LNCaP clone FGC (cell line): ENCODE measurements at places on chromosomes 2 and 18.

DNA sequence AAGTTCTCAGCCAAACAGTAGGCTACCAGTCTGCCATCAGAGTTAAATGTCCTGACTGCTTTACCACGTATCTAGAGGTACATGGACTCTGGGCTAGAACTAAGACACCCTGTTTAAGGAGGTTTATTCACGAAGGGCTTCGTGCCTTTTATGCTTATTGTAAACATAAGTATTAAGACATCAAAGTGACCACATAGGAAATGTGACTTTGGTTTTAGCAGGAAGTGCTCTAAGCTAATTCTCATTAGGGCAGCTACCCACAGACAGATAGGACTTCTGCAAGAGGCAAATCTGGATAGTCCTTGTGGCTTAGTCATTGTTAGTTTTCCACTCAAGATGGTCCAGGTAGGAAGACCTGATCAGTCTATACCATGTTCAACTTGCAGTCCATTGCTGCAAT lies 233.3 kb upstream of the MGAT5 start:
- no peak for DNase-seq

GRCh38 chr18:60259052-60259681 lies 113.4 kb downstream of the MC4R start:
- DNase-seq: no peak

- DNase-seq: no peak
These were observed 3.4 kb downstream of the OTX1 start for GRCh38 chr2:63053889-63054602.

DNA sequence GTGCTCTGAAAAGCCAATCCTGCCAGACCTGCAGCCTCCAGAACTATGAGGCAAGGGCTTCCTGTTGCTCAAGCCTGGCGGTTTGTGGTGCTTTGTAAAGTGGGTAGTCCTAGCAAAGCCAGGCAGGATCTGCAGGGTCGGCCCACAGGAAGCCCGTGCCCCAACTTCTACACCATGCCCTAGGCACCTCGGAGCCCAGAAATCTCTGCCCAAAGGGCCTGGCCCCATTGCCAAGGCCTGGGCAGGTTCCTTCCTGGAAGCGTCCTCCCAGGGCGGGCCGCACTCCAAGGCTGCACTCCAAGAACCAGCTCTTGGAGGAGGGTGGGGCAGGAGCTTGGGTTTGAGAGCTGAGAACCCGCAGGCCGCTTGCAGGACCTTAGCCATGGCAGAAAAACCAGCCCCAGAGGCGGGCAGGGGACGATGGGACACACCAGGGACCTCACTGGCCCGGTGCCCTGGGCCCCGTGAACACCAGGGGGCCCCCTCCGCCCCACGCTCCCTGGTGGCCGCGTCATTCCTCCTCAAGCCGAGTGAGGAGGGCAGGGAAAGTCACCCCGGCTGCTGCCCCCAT lies 37.2 kb upstream of the ID2 start:
- DNase-seq: no peak

DNA sequence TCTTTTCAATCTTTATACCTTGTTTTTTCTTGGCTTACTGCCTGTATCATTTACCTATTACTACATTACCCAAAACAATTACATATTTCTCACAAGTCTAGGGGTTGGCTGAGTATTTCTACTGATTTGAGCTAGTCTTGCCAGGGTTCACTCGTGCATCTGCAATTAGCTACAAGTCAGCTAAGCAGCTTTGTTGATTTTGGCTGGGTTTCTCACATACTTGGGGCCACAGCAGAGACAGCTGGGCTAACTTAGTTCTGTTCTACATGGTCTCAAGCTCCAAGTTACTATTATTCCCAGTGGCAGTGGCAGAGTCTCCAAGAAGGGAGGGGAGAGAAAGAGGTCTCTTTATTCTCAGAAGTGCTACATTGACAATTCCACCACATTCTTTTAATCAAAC lies 54.7 kb upstream of the SP5 start:
- no peak for DNase-seq

DNA sequence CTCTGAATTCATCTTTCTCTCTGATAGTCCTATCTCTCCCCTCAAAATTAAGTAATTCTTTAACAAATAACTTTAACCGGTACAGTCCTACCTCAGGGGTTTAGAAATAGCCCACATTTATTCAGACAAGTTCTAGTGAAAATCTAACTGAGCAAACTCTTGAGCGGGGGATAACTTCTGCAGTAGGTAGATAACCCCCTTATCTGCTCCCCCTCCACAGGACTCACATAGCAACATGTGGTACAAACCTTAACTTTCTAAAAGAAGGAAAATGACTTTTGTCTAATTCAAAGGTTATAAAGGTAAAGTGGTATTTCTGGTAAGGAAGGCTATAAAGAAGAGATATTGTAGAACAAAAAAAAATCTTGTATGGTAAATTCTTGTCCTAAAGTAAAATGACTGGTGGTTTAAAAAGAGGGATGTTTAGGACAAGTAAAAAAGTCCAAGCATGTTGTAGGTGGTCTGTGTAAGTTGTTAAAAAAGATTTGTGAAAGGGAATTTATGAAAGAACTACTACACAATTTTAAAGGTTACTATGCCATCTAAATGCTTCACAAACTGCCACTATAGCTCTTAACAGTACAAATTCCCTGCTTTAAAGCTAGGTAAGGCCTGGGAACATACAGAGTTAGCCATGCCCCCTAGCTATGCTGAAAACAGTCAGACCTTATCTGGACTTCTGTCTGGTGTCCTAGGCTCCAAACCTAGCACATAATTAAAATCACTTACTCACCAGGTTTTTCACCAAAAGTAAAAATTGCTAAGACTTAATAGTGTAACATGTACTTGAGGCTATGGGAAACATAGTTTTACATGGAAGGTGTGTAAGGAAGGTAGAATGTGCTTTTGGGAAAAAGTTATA lies 8.1 kb upstream of the RPIA start:
- no peak for DNase-seq

- no peak for DNase-seq
These were observed 312.4 kb downstream of the MTX2 start for GRCh38 chr2:176581557-176582165.

- no peak for DNase-seq
These were observed 5.7 kb upstream of the CAPN14 start for GRCh38 chr2:31223026-31223425.

DNA sequence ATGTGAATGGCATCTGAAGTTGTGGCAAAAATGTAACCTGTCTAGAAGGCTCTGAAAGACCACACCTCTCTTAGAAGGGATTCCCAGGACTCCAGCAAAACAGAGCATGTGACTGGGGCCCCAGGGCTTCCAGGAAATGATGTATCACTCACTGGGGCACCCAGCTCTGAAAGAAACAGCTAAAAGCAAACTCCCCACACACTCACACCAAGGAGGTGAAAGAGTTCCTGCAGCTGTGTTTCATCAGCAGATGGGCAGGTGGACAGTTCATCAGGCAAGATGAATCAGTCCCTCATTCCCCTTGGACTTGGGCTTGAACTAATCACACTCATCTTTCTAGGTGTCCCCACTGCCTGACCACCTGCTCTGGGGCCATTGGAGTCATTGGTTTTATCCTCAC lies 76.2 kb downstream of the CCBE1 start:
- DNase-seq: no peak

- no peak for DNase-seq
These were observed 6.0 kb upstream of the CRYBA2 start for GRCh38 chr2:218999021-218999880.

- DNase-seq: no peak
These were observed 6.7 kb downstream of the WDR43 start for GRCh38 chr2:28901202-28901601.

- DNase-seq: no peak
These were observed 542.4 kb upstream of the NRP2 start for GRCh38 chr2:205139822-205140463.

DNA sequence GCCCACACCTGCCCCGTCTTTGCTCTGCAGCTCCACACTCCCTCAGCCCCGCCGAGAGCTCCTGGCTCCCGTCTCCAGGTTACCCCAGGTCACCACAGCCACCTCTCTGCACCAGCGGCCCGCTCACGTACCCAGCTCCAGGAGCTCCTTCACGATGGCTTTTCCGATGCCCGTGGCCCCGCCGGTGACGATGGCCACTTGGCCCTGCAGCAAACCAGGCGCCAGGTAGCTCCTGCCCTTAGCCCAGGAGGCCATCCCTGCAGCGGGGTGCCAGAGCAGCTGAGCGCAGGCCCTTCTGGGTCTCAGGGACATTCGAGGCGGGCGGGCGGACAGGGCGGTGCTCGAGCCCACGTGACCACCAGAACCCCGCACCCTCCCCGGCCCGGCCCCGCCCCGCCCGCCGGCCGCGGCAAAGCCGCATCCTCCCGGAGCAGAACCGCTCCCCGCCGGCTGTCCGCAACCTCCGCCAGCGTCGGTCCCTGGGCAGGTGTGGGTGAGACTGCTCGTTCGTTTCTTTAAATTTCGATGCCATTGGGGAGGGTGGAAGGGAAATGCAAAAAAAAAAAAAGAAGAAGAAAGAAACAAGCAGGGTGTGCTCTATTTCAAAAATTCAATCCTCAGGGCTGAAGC lies at the start of the genes PECR and TMEM169:
Gene PECR, minus strand, starts transcription at position 323 of the 630 bp plus-strand sequence. Its CDS starts 68 bp downstream, at position 255.
Gene TMEM169, plus strand, starts transcription at position 433 of the 630 bp plus-strand sequence. CDS start 14,045 bp downstream, outside the sequence.
- peak; percentile 7 for DNase-seq

- DNase-seq: no peak
These were observed 233.1 kb downstream of the SEPTIN10 start for GRCh38 chr2:109380502-109381326.

DNA sequence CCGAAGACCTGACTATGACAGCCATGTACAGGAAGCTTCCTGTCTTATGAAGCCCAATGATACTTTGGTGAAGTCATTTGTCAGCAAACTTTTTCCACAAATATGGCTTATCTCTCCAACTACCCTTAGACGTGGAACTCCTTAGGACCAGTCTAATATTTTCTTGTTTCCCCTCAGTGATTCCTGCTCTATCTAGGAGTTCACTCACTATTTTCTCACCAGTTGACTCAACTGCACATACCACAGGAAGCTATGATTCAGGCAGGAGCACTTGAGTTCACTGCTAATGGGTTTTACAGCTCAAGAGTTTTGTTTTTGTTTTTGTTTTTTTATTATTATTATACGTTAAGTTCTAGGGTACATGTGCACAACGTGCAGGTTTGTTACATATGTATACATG lies 109.3 kb downstream of the ANTXR1 start:
- DNase-seq: no peak

DNA sequence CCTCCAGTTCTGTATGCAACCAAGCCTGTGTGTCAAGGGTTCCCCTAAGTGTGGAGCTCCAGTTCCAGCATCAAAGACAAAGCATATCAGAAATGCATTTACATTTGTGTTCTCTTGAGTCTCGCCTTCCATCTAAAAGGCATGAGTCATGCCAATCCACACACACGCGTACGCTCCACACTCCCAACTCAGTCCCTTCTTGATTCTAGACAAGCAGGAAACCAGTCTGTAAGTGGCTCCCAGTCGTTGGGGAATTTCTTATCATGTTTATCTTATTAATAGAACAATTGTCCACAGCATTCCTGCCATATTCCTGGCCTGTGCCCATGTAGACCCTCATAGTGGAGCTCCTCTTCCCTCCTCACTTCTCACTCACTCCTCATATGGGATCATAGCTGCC lies 86.4 kb upstream of the SLC35G4 start:
- DNase-seq: no peak

DNA sequence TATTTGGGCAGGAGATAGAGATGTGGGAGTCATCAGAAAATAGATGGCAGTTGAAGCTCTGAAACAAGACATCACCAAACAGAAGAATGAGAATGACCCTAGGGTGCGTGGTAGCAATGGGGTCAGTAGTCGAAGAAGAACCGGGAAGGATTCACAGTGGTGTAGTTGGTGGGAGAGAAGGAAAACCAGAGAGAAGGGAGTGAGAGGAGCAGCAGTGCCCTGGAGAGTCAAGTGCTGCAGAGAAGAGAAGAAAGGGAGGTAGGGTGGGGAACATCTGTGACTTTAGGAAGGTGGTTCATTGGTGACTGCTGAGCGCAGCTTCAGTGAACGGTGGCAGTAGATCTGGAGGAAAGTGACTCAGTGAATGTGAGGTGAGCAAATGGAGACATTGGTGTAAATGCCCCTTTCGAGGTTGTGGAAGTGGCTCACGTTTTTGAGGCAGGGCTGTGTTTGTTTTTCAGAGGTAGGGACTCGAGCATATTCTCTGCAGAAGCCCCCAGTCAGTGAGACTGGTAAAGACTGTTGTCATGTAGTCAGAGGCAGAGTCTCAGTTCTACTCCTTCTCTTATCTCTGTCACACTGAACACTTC lies 36.4 kb downstream of the CDC42EP3 start:
- DNase-seq: no peak

GRCh38 chr2:113171334-113172075 lies 2.3 kb upstream of the PSD4 start:
- no peak for DNase-seq

DNA sequence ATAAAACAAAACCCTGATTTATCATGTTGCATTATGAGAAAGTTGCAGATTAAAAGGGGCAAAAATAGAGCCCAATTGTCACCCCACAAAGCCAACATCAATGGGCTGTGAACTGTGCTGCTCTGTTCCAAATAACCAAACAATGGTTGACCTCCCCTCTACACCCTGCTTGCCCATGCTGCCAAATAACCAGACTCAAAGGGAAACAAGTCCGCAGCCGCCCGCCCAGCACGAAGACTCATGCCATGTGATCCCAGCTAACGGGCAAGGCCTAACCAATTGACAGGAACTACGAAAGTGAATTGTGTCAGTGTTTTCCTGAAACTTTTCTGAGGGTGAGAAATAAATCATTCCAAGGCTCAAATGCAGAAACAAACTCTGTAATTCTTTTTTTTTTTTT lies 97.9 kb upstream of the RIOK3 start:
- DNase-seq: no peak

DNA sequence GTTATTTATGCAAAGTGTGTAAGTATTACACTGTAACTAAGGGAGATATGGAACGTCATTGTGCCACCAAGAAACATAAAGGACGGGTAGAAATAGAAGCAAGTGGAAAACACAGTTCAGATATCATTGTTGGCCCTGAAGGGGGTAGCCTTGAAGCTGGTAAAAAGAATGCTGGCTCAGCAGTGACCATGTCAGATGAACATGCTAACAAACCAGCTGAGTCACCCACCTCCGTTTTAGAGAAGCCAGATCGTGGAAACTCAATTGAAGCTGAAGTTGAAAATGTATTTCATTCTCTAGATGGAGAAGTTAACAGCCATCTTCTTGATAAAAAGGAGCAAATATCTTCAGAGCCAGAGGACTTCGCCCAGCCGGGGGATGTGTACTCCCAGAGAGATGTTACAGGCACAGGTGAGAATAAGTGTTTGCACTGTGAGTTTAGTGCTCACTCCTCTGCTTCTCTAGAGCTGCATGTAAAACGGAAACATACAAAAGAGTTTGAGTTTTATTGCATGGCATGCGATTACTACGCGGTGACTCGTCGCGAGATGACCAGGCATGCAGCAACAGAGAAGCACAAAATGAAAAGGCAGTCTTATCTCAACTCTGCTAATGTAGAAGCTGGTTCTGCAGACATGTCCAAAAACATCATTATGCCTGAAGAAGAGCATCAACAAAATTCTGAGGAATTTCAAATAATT lies 36.1 kb downstream of the ZNF407 start:
- no peak for DNase-seq

DNA sequence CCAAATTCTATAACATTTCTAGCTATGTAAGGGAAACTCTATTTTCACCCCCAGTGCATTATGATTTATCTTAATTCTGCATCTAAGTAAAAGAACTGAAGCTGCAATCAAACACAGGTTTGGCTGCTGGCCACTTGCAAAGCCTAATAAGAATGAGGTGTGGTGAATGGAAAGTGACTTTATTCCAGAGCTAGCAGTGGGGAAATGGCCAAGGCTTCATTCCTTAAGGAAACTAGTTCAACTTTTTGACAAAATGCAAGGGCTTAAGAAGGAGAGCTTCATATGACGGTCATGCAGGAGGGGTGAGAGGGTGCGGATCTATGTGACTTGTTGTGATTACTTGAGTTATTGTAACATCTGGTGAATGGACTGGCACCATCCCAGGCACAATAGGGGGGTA lies 1802.0 kb downstream of the SUCLG1 start:
- peak; percentile 38 for DNase-seq

- no peak for DNase-seq
These were observed 80.6 kb downstream of the MOGAT1 start for GRCh38 chr2:222751821-222752719.
